Heart right ventricle (tissue), 16 donors: ENCODE measurements at places on chromosomes 7 and 10.

DNA sequence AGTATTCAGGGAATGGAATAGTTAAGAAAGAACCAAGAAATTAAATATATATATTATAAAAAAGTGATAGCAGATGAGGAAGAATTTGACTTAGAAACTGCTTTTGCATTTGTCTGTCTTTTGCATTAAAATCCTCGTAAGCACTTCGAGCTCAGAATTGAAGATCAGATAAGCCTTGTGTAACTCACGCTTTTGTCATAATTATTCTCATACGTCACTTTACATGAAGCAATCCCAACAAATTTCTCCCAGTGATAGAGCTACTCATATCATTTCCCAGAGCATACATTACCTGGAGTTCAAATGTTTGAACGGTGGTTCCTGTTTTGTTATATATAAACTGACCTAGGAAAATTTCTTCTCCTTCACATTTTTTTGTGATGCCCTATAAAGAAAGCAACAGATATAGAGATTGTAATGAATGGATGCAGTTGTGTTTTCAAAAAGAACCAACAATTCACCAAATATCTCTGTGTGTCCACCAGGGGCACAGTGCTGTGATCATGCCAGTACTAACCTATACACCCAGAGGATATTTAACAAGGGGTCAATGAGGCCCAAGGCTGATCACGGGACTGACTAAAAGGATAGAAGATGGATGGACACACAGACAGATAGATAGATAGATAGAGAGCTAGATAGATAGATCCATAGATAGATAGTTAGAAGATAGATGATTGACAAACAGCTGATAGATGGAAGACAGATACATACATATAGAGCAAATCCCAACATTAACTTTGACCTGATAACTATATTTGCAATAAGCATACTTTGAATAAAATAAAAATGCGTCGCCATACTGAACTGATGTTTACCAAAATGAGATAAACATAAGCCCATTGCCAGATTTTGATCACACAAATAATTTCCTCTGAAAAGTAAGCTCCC, 9.3 kb upstream of the HUS1 start:
- DNase-seq: no peak

GRCh38 chr10:64011912-64012714, 490.9 kb downstream of the REEP3 start:
- no peak for DNase-seq

DNA sequence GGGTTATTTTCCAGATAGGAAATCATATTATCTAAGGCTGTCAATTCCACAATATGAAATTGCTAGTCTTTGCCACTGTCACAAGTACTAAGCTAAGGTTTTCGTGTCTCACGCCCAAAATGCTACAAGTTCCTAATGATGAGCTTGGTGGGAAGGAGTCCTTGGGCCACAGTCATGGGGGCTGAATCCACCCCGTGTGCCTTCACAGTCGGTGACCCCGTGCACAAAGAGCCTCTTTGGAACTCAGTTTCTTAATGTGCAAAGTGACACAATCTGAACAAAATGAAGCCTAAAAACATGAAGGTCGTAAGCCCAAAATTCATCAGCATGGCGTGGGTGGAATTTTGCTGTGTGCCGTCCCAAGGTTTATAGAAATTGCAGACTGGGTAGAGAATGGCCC, 337.0 kb upstream of the GALNT17 start:
- no peak for DNase-seq

DNA sequence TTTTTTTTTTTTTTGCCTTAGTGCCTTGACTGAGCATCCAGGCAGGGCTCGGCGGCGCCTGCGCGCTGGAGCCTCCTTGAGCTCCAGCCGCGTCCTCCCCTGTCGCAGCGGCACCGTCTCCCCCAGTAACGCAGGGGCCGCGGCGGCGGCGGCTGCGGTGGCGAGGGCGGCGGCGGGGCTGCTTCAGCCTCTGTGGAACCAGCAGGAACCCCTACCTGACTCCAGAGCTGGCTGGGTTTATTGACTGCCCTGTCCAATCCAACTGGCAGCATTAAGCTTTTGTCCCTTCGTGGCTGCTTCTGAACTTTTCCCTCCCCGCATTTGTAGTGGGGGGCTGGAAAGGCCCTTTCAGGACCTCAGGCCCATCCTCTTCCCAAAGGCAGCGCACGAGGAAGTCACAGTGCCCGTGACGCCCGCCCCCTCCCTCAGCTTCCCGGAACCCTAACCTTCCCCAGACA, at the start of gene GPR85:
GPR85 (minus strand) TSS at position 397 of the 458 bp plus-strand sequence. CDS start 2,106 bp downstream, outside the sequence.
- DNase-seq: peak; percentile 40

DNA sequence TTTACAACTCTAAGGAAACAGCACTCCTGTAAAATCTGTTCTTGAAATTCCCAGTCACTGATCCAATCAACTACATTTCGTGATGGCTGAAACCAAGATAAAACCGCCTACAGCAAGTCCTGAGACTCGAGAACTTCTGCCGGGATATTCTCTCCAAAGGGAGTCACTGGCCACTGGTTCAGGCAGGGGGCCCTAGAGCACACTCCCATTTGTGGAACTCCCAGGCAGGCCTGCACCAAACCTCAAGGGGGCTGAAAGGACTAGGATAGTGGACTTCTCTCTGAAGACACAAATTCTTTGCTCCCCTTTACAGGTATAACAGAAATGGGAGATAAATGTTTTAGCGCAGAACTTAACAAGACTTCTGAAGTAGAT, 16.3 kb downstream of the CYTH3 start:
- DNase-seq: peak; percentile 35

GRCh38 chr10:93300288-93300917, 181.7 kb downstream of the MYOF start:
- no peak for DNase-seq

- no peak for DNase-seq
These were observed 88.6 kb downstream of the SPAG6 start for GRCh38 chr10:22433875-22434274.

- no peak for DNase-seq
These were observed 439 bp upstream of the KNDC1 start for GRCh38 chr10:133159611-133159949.

DNA sequence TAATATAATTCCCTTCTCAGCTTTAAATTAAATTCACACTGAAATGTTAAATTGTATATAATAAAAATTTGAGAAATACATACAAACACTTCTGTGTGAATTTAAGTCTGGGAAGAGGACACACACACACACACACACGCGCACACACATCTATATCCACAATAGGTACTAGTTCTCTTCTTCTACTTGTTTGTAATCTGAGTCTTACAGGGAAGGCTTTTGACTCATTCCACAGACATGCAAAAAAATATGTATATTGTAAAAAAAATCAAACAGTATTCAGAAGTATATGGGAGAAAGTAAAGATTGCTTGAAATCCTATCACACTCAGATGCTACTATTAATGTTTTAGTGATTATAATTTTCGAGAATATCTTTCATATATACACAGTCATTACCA, 276.2 kb downstream of the MDFIC start:
- no peak for DNase-seq

DNA sequence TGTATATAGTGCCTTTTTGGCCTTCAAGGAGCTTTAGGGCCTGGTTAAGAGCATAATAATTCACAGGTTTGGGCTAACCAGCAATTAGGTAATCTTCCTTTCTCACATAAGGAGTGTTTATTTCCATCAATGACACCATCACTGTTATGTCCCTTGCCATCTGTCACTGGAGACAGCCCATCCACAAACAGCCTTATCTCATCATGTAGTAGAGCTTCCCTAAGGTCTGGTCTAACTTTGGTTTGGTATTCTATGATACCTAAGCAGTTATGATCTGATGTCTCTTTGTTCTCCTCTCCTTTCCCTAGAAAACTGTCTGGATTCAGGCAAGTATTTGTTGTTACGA, 26.4 kb downstream of the MAPK8 start:
- no peak for DNase-seq

DNA sequence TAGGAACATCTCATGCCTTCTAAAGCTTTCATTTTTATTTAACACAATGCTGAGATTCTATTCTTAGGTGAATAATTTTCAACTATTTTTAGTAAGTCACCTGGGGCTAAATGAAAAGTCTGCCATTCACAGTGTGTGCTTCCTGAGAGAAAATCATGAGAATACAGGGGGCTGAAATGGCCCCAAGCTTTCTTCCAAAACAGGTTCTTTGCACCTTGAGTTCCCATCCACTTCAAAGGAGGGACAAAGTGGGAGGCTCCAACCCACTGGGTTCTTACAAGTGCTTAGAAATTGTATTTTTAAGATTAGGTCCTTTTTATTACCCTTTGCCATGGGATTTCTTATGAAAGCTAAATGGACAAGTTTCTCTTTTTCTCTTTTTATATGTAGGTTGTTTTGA, 21.5 kb upstream of the FAM133B start:
- no peak for DNase-seq

- DNase-seq: no peak
These were observed 124.8 kb upstream of the LSM8 start for GRCh38 chr7:118059209-118059608.

DNA sequence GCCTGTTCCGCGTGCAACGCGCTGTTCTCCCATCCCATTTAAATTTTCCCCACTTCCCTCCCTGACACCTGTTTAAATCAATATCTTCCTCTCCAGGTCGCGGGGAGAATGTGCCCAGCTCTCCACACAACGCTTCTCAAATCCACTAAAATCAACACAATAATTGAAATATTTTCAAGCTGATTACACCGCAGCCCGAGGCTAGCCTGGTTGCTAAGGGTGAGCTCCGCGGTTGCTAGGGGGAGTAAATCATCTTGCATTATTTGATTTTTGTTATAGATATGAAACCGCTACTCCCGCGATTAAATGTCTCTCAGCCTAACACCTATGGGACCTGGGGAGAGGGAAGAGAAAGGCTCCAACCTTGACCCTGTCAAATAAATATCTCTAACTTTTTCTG, 36.2 kb downstream of the UNCX start:
- no peak for DNase-seq

GRCh38 chr10:63919575-63920279, 398.5 kb downstream of the REEP3 start:
- DNase-seq: peak; percentile 32

GRCh38 chr7:117997862-117998825, 124.9 kb upstream of the CTTNBP2 start:
- no peak for DNase-seq

GRCh38 chr10:127877699-127878098, 15.0 kb downstream of the CLRN3 start:
- no peak for DNase-seq

- DNase-seq: no peak
These were observed 464.3 kb downstream of the DNAJB6 start for GRCh38 chr7:157801113-157801512.

DNA sequence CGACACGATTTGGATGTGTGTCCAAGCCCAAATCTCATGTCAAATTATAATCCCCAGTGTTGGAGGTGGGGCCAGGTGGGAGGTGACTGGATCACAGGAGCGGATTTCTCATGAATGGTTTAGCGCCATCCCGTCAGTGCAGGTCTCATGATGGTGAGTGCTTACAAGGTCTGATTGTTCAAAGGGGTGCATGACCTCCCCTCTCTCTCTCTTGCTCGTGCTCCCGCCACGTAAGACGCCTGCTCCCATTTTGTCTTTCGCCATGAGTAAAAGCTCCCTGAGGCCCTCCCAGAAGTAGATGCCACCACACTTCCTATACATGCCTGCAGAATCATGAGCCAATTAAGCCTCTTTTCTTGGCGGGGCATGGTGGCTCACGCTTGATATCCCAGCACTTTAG, 71.5 kb upstream of the NANOS1 start:
- no peak for DNase-seq
